ENCODE measurements at places on chromosomes 1 and 21.

- no peak for DNase-seq
These were observed 154.1 kb downstream of the TGFBR3 start for GRCh38 chr1:91731815-91732214.

DNA sequence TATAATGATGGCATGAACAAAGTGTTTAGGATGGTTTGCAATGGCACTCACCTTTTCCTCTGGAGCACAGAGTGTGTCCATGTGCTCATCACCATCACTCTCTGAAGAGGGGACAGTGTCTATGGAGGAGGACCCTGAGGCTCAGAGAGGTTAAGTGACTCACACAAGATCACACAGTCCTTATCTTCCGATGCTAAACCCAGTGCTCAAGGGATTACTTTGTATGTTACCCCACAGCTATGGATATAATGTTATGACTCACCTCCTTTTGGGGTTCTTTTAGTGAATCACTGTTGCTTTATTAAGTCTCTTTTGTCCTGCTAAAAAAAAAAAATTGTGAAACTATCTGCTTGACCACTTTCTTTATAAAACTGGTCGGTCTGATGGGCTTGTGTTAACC lies 67.6 kb downstream of the TENT5C start:
- no peak for DNase-seq

GRCh38 chr1:3552751-3553150 lies 58.6 kb downstream of the MEGF6 start:
- DNase-seq: no peak

- no peak for DNase-seq
These were observed 12.2 kb downstream of the PTCH2 start for GRCh38 chr1:44830900-44831304.

- no peak for DNase-seq
These were observed 100.6 kb downstream of the CRYAA start for GRCh38 chr21:43269440-43269839.
